ENCODE measurements at places on chromosomes 12 and 14.

- no peak for DNase-seq
These were observed 303.0 kb upstream of the TMEM132C start for GRCh38 chr12:127963933-127964332.

DNA sequence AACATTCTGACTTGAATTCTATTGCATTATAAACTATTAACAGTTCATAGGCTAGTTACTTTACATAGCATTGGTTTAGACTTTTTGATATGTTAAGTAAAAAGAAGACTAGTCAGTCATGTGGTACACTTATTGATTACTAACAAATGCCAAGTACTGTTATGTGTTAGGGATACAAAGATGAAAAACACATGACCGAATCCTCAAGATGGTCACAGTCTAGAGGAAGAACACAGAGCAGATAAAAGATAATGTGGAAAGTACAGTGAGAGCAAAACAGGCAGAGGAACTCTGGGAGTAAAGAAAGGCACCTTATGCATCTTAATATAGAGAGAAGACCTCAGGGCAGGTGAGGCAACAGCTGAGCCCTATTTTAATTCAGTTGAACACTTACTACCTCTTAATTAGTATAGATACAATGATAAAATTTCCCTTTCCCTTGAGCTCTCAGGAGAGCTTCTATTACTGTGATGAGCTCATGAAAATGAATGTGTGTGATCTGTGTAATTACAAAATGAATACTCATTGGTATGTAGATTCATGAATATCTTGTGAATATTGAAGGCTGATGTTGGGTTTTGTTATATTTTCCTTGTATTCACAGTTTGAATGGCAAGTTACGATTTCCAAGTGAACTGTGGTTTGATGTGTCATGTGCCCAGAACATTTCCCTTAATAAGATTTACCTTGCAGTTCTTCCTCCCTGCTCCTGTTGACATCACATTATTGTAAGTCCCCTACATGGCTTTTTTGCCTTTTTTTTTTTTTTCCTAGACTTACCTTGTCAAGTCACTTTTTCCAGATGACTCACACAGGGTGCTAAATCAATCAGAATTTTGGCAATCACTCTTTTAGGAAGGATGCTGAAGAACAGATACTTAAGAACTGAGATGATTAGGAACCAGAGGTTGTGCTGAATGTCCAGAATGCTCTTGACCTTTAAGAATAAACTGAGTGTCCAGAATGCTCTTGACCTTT, 29.5 kb upstream of the MSRB3 start:
- no peak for DNase-seq

DNA sequence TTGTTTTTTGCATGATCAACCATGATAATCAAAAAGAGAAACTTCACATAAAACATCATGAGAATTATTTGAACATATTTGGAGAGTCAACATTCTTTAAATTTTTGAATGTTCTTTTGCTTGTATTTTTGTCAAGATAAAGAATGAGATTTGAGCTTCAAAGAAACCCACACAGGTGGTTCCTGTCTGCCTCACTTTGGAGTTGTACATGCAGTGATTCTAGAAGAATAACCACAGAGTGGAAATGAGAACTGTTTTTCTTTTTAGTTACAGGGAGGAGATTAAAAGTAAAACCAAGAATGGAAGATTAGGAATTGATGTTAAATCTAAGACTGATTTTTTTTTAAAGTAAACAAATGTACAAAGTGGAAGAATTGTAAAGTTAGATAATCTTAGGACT, 2.3 kb upstream of the ZNF705A start:
- DNase-seq, result no peak

GRCh38 chr12:30622509-30622908, 73.2 kb downstream of the IPO8 start:
- DNase-seq, result no peak

GRCh38 chr14:57212919-57213318, 55.8 kb downstream of the EXOC5 start:
- DNase-seq, result no peak

- DNase-seq, result no peak
These were observed 12.1 kb downstream of the ZFHX2 start for GRCh38 chr14:23539248-23540140.

GRCh38 chr12:103799504-103799856, 41.6 kb downstream of the NT5DC3 start:
- DNase-seq, result no peak

DNA sequence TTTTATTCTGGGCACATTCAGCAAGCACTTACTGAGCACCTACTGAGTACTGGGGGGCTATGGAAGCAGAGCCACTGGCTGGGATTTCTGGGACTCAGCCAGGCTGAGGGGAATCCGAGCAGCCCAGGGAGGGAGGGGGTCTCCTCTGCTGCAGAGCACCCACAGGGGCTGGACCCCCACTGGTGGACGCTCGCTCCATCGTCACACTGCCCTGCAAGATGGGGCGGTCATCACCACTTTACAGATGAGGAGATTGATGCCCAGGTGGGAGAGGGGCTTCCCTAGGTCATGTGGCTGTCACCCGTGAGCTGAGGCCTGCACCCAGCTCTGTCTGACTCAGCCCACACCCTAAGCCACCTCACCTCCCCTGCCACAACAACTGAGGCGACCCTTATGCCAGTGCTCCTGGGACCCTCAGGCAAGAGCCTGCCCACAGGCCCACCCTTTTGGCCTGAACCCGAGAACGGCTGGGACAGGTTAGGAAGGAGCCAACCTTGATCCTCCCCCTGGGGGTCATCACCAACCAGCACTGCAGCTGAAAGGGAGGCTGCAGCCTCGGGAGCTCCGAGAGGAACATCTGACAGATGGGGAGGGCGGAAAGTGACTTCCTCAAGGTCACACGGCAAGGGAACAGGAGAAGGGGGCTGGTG, 74.4 kb downstream of the SERPINA3 start:
- DNase-seq, result no peak

- DNase-seq, result no peak
These were observed 151.4 kb upstream of the SSTR1 start for GRCh38 chr14:38056270-38056669.

DNA sequence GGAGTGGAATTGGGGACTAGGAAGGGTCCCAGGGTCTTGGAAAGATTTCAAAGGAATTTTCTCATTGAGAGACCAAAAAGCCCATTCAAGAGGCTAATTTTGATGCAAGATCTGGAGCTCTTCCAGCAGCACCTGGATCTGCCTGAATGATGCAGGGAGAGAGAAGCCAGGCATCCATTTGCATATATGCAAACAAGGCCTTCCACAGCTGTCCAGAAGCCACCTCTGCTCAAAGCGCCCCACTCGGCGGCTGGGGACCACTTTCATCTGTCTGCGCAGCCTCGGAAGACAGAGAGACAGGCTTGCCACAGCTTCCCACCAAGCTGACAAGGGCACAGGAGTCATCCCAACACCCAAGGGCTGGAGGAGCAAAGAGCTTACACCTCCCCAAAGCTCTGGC, 295.6 kb downstream of the DPF3 start:
- DNase-seq, result no peak

DNA sequence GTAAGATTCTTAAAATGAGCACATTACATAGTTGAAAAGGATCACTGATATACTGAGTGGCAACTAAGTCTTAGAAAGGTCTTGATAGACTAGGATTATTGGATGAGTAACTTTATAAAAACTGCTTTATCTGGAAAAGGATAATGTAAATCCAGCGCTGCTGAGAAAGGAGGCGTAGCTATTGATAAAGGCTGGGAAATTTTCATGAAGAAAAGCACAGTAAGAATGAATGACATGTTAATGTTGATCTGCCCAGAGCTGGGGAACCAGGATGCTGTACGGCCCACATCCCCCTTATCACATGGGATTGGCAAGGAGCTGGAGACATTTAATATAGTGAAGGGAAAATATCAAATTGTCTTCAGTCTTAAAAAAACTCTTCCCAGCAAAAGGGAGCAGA, 174.0 kb downstream of the APAF1 start:
- DNase-seq, result no peak
